Dorsolateral prefrontal cortex (tissue), 122 donors: ENCODE measurements at places on chromosomes 12 and 14.

DNA sequence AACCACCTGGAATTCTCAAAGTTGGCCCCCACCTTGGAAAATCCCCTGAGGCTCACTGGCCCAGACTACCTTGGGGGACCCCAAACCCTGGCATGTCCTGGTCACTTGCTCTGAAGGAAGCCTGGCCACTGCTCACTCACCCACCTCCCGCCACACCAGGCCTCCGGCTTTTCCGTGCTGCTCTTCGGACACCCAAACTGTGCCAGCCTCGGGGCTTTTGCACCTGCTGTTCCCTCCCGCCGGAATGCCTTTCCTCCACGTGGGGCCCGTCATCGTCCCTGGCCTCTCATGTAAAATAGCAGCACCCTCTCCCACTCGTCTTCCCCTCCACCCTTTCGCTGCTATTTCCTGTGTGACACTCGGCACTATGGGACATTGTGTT, 87.2 kb upstream of the NCOR2 start:
- no peak for DNase-seq

GRCh38 chr12:56034586-56035332, 7.0 kb upstream of the RPS26 start:
- DNase-seq = no peak

GRCh38 chr12:115303723-115304309, 619.8 kb upstream of the TBX3 start:
- DNase-seq = no peak

- no peak for DNase-seq
Observed at GRCh38 chr14:54374117-54374884, 22.5 kb upstream of the CDKN3 start.

DNA sequence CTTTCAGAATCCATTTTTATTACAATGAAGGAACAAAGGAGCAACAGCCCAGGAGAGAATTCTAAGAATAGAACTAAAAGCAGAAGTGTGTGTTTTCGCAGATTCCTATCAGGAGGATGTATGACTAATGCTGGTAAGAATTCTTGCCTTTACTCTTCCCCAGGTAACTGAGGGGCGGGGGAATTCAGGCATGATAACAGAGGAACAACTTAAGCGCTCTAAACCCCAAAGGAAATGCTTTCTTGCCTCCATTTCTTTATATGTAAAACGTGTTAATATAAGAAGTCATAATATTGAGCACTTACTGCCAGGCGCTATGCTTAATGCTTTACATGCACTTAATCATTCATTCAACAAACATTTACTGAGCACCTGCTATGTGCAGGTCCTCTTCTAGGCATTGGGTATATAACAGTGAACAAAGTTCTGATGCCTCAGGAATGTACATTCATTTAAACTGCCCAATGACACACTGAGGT, 4.5 kb downstream of the HCAR1 start:
- DNase-seq = no peak

DNA sequence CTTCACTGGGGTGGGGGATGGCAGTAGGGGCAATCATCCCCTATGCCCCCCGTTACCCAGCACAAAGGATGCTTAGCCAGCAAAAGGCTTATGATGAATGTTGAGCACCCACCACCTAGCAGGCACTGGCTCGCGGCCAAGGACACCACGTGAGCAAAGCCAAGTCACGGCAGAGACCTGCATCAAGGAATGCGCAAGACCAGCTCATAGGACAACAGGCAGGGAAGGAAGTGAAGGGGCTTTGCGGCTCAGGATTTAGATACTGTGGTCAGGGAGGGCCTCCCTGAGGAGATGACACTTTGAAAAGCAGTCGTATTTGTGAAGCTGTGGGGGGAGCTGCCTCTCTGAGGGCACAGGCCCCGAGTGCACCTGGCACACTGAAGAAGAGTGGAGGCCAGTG, 32.8 kb downstream of the SH2B3 start:
- DNase-seq = peak; percentile 72

DNA sequence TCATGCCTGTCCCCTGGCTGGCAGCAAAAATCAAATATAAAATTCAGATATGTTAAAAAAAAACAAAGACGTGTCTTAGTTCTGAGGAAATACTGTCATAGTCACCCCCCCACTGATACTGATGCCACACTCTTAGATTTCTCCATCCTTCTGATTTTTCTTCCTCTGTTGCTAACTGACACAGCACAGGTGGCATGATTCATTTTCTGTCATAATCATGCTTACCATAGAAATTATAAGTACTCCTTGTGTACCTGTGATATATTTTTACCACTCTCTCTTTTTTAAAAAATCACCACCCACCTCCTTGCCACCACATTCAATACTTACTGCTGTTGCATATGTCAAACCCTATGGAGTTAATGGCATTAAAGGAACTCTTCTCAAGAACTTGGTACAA, 209.2 kb downstream of the PPM1H start:
- DNase-seq = no peak
